ENCODE measurements at places on chromosomes 2 and 18. TPM values are rescaled to one million over a fixed set of nuclear protein-coding genes. Genes with fewer than 3 reads are reported as not detected.
A peak's percentile ranks its signal among the peaks of the same experiment; 100 is the strongest.

Gene STON1
- 0.93 TPM for total RNA-seq

DNA sequence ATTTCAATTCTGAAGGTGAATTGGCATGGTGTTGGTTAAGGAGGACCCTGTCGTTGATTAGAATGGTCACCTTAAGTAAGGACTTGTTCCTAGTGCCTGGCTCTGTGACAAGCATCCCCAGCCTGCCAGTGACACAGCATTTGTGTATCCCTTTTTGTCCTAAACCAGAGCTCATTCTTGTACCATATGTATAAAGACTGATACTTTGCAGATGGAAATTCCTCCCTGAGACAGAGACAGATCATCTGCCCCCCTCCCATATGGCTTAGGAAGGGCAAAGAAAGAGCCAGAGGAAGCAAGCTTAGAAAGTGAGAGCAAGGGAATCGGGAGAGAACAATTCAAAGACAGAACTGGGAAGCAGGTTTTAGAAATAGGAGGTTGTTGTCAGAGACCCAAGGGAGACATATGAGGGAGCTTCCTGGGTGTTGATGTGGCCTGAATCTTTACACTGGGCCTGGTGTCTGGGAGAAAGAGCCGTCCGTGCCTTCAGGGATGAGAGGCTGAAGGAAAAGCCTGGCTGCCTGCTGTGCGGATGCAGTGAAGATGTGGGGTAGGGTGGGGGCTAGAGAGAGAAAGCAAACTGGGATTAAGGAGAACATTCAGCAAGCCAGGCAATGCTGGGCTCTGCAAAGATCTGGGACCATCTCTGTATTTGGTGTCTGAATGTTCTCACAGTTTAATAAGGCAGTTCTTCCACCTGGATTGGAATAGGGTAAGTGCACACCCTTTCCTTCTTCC, 13.2 kb upstream of the CHRNA1 start:
- DNase-seq, result no peak

- no peak for DNase-seq
Measured at GRCh38 chr2:201880993-201881611, 74.8 kb downstream of the CDK15 start.

- DNase-seq, result peak; percentile 66
Measured at GRCh38 chr2:11583840-11584524, 50.1 kb downstream of the GREB1 start.

GRCh38 chr2:30866974-30867373, 59.7 kb upstream of the CAPN13 start:
- no peak for DNase-seq

DNA sequence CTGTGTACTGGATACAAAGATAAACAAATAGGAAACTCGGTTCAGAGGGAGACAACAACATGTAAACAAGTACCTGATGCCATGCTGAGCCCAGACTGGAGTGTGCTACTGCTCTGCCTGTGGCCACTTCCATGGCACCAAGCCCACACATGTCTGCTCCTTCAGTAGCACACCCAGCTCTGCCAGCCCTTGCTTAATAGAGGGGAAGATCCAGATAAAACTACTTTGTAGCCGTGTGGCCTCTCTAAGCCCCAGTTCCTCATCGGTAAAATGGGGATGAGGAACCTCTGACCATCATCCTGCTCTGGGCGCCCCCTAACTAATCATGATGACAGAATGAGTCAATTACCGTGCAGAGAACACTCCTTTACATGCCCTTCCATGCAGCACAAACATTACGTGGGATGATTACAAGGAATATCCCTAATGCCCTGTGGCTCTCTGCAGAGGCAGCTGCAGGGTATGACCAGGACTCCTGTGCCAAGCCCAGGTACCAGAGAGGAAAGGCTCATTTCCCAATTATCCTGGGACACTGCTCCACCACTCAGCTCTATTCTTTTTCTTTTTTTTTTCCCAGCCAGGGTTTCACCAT, 34.9 kb downstream of the DNMT3A start:
- no peak for DNase-seq

DNA sequence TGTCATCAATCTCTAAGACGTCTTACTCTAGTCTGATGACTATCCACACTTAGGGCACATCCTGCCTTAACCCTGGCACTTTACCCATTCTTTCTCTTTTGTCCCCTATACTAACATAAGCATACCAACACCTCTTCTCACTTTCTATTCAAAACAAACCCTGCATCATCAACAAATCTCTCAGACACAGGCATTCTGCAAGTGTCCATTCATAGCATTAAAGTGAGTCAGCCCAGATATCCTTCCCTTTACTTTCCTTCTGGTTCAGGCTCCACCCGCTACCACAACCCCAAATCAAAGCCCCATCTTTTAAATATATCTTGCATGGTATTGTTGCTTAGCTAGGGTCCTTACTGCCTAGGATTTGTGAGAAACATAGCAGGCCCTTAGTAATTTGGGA, 3.8 kb downstream of the GRB14 start:
- no peak for DNase-seq

GRCh38 chr2:224793946-224794345, 77.8 kb upstream of the CCDC195 start:
- no peak for DNase-seq

- no peak for DNase-seq
Measured at GRCh38 chr2:56709181-56709580, 525.4 kb downstream of the CCDC85A start.

DNA sequence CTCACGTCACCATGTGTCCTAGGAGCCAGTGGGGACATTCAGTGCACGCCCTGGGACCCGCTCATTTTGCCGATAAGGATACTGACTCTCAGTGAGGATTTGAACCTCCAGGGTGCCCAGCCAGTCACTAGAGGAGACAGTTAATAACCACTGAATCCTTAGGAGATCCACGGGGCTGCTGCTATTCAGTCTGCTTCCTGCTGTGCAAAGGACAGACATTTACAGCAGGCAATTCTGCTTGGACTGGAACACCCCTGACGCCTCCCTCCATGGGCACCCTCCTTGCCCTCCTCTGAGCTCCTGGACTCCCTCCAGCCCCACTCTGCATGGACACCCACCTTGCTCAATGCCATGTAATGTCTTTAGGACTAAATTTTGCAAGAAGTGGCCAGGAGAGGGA, 265.5 kb downstream of the EIPR1 start:
- peak; percentile 18 for DNase-seq

Data from left lobe of liver (tissue), 2 donors.